Parietal lobe (tissue), 2 donors: ENCODE measurements at places on chromosomes 7 and 10. TPM values are rescaled to one million over a fixed set of nuclear protein-coding genes. Genes with fewer than 3 reads are reported as not detected.

SFTPA1 gene
- total RNA-seq = not detected

OR2A12 gene
- not detected for total RNA-seq

STEAP2 gene
- 2.8 TPM for total RNA-seq

DNAH11 gene
- total RNA-seq = 3.8 TPM

CTAGE8 gene
- total RNA-seq = not detected
